T1000 (cell line): ENCODE measurements at places on chromosomes 3 and 15.

DNA sequence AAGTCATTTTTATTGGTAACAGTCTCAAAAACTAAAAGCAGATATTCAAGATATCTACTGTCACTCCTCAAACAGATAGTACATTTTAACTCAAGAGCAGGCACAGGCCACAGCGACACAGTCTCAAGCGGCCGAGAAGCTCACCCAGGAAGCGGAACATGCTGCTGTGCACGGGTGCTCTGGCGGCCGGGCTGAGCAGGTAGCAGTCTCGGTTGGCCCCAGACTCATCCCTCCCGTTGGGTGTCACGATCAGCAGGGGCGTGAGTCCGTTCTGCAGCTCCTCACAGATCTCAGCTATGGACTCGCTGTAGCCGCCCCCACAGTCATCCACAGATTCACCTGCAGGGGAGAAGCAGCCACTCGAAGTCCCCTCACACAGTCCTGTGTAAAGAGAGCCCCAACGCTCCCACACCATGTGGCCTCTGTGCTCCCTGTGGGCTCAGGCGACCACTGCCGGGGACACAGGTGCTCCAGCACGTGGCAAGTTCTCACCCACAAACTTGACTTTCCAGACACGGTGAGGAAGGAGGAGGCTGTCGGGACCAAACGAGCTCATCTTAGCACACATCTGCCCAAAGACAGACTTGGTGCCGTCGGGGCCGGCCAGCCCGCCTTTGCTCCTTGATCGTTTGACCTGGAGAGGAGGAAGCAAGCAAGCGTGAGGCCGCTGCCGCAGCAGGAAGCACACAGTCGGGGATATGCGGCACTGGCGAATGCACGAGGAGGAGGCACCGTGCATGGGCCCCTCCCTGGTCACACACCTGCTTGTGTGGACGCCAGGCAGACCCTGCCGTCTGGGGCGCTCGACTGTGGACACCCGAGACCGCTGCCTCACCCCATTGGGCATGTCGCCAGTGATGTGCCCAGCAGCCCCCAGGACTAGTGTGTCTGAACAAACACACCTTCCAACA is 17.7 kb upstream of the OCA2 start:
- no peak for DNase-seq

GRCh38 chr3:161197855-161198850 is 23.0 kb upstream of the NMD3 start:
- DNase-seq: no peak

- DNase-seq: no peak
Observed at GRCh38 chr3:56851966-56852884, 50.5 kb upstream of the ARHGEF3 start.

DNA sequence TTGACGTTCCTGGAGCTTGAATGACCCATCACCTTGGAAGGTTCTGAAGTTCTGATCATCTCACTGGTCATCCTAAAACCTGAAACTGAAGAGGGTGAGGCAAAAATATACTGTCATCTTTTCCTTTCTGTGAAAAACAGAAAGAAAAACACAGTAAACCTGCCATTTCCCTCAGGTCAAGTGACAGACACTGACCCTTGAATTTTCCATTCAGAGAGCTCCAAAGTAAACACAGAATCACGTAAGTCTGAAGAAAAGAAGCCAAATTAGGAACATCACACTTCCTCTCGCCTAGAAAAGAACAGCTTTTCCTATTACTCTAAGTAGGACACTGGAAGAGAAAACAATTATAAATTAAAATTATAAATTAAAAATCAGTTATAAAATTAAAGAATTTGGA is 78.7 kb upstream of the TGFBR2 start:
- DNase-seq: no peak

- DNase-seq: no peak
Observed at GRCh38 chr3:134605556-134605955, 45.3 kb downstream of the KY start.

DNA sequence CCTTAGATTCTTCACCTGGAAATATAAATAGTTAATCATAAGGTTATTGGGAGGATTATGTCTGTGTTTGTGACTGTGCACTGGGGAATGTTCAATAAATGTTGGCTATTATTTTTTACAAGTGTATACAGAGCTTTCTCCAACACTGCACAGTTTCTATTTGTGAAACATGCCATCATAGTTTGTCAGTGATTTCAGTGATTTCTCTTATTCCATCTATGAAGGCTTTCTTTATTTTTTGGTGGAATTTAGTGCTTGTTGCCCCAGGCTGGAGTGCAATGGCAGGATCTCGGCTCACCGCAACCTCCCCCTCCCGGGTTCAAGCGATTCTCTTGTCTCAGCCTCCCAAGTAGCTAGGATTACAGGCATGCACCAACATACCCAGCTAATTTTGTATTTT is 545.0 kb upstream of the GRM7 start:
- no peak for DNase-seq

DNA sequence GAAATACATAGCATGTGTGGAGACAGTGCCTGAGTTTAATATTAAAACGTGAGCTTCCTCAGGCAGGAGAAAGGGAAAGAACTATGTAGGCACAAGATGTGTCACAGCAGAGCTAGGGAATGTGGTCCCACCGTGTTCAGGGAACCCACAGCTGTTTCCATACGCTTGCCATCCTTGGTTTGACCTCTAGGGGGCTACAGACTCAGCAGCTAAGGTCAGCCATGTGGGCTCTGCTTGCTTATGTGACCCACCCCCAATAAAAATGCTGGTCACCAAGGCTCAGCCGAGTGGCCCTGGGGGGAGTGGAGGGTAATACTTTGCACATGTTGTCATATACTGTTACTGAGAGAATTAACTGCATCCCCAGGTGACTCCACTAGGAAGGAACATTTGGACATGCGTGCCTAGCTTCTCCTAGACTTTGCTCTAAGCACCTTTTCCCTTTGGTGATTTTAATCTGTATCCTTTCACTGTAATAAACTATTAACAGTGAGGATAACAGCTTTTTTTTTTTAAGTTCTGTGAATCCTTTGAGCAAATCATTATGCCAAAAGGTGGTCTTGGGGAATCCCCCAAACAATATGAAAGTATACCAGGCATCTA is 3.3 kb downstream of the TUBGCP5 start:
- no peak for DNase-seq

DNA sequence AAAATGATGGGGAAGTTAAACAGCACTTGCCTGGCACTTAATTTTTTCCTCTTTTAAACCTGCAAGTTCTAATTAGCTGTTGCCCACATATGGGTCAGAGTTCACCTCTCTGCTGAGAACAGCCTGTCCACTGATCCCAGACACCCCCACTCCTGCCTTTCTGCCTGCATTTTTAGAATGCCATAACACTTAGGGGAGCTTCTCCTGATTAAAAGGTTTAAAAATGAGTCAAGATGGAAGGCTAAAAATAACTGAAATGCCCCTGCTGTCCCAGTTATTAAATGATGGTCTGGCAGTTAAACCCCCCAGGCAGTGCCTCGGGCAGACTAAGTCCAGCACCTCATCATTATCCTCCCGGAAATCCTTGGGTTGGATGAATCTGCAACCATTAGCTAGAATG is 913.6 kb upstream of the ARPP21 start:
- DNase-seq: peak; percentile 64

- DNase-seq: peak; percentile 85
Observed at GRCh38 chr3:16060358-16060852, 114.1 kb upstream of the GALNT15 start.

- no peak for DNase-seq
Observed at GRCh38 chr3:117674321-117674720, 964.7 kb downstream of the TUSC7 start.

DNA sequence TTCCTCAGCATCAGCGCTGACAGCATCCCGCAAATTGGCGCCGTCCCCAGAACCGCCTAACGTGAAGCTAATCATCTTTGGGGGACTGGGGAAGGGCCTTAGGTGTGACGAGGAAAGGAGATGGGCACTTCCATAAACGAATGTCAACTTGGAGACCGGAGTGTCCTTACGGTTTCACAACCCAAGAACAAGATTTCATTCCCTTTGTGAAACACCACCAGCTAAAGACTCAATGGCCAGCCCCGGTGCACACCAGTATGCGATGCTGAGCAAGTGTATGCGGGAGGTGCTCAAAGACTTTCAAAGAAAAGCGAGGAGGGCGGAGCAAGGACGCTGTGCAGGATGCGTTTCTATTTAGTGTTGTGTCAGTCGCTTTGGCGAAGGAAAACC is 759 bp upstream of the TTBK2 start:
- no peak for DNase-seq

- no peak for DNase-seq
Observed at GRCh38 chr3:156643729-156644389, 30.5 kb upstream of the TIPARP start.

- no peak for DNase-seq
Observed at GRCh38 chr15:38888701-38889221, 324.1 kb upstream of the RASGRP1 start.

DNA sequence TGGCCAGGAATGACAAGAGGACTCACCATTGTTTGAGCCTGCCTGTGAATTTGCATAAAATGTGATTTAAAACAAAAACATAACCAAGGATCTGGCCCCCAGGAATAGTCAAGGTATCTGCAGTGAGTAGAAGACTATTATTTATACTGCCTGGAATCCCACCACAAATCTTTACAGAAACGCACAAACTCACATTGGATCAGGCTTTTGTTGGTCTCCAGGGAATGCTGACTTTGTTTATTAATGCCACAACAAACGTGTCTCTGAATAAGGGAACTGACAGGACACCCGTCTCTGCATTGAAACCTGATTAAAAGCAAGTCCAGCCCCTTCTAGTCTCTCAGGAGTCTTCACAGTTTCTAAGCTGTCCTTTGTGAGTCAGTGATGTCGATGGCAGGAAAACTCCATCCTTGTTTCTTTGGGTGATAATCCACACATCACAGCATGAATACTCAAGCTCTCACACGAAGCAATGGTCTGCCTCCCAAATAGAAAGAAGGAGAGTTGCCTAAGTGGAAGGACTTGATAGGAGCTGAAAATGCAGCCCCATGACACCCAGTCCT is 37.7 kb downstream of the CLDN18 start:
- DNase-seq: no peak

- DNase-seq: no peak
Observed at GRCh38 chr15:54962637-54963036, 234.1 kb downstream of the RSL24D1 start.

DNA sequence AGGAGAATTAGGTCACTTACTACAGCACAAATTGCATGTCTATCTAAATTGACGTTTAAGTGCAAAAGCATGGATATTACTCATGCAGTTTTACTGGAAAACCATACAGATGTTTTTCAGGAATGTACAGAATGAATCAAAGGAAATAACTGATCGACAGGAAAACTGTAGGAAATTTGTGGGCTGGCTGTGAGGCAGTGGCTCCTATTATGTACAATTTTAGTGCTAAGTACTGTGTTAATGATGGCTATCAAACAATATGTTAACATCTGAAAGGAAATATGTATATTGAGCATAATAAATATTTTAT is 6.9 kb downstream of the NUDT16 start:
- DNase-seq: no peak

- DNase-seq: no peak
Observed at GRCh38 chr3:10363935-10364334, 43.0 kb upstream of the SEC13 start.

DNA sequence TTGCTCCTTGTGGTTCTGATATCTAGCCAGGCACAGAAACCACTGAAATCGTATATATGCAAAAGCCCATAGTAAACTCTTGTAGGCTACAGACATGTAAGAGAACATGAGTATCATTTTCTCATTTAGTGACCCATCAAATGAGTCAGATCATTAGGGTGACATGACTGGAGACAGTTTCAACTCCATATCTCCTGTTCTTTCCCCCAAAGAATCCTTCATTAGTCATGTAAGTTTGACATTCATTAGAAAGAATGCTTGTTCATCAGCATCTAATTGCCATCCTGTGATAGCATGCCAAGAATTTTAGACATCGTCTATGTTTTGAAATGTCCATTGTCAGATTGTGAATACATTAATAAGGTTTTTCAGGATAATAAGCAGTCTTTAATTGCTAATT is 264.9 kb upstream of the TPM1 start:
- no peak for DNase-seq

GRCh38 chr3:150063237-150063636 is 92.5 kb upstream of the PFN2 start:
- DNase-seq: no peak
